Cortex of kidney (tissue), 1 donor: ENCODE measurements at places on chromosomes 7 and 10.

GRCh38 chr7:50281680-50282445 is 22.7 kb upstream of the IKZF1 start:
- DNase-seq: no peak

- DNase-seq: no peak
Measured at GRCh38 chr7:150641854-150642253, 9.7 kb upstream of the GIMAP6 start.

DNA sequence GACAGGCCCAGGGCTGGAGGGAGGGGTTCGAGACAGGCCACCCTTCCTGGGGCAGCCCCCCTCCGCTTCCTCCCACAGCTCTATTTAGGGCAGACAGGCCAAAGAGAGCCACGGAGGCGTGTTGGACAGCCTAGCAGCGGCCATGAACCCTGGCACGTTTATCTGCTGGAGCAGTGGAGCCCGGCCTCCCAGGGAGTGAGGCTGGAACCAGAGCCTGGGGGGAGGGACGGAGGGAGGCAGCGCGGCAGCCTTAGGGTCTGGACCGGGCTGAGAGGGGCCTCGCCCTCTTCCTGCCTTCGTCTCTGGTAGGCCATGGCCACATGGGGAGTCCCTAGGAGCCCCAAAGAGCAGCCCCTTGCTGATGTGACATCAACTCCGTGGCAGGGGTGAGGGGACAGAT is 17.1 kb downstream of the UNCX start:
- no peak for DNase-seq

GRCh38 chr10:59618666-59619065 is 91.0 kb downstream of the SLC16A9 start:
- DNase-seq: no peak

DNA sequence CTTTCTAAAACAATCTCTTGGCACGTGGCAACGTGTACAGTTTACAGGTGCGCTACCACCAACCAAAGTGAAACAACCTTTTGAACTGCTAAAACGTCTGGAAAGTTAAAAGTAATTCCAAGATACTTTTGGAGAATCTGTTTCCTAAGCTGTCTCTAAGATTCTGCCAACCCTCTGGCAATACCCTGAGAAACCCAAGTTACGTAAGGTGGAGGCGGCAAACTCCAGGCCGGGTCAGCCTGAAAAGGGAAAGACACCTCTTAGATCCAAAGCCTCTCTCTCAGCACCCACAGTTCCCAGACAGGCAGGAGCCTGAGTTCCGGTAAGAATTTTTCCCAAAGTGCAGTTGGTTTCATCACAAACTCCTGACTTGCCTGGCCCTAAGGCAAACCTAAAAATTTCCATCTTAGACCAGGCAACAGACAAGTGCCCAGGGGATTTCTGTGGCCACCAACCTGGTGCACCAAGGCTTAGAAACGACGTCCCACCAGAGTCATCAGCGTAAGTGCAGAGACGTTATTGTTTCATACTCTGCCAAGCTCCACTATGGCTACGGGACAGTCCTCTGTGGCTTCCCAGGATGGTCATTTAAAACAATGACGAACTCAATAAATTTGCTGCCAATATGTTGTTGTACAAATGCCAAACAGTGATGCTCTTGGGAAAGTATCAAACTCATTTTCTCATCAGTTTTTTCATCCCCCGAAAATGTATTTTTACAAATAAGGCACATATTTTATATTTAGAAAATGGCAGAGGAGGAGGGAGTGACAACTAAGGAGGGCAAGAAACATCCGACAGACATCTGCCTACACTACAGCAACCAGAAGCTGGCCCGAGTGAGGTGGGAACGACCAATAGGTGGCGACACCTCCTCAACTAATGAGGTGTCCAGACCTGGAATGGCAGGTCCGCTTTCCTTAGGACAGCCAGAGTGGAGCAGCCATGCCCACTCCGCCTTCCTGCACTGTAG is 205.8 kb upstream of the FRMD4A start:
- no peak for DNase-seq

DNA sequence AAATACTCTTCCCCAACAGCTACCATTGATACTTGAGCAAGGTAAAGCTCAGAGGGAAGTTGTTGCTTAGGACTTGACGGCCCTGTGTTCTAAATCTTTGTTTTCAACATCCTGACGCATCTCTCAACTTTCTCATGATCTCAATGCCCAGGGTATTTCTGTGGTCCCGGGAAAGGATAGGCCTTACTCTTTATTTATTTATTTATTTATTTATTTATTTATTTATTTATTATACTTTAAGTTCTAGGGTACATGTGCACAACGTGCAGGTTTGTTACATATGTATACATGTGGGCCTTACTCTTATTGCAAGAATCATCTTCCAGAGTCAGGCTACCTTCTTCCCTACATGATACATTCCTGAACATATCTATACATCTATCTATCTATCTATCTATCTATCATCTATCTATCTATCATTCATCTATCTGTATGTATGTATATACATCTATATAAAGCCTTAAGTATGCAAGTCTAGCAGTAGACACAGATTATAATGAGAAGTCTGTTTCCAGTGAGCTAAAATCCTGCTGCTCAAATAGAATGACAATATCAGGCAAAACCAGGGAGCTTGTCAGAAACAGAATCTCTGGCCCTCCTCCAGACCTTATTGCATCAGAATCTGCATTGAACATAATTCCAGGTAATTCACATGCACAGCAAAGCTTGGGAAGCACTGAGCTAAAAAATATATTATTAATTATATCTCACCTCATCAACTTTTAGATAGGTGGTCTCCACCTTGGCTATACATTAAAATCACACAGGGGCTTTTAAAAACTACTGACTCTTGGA is 12.2 kb upstream of the CPA5 start:
- DNase-seq: no peak

GRCh38 chr7:137081321-137082093 is 213.1 kb downstream of the CHRM2 start:
- no peak for DNase-seq

DNA sequence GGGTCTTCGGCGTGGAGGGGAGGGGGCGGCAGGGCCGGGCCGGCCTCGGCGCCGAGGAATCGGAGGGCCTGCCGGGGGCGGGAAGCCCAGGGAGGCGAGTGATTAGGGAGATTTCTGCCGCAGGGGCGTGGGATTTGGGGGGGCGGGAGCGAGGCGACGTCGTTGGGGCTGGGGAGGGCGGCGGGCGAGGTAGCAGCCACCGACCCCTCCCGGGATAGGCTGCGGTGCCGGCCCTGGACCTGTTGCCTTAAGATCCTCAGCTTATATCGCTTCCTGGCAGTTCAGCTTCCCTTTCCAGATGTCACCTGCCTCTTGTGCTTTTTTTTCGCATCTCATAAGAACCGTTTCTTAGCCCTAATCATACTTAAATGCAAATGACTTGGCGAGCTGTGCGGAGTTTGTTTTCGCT is 655 bp downstream of the LMTK2 start:
- no peak for DNase-seq
